GM06990 (cell line): ENCODE measurements at places on chromosomes 7 and 10.
A peak's percentile ranks its signal among the peaks of the same experiment; 100 is the strongest.

- peak; percentile 33 for DNase-seq
Observed at GRCh38 chr10:123995461-123996131, 97.8 kb downstream of the CHST15 start.

- no peak for DNase-seq
Observed at GRCh38 chr10:58996063-58996462, 180.4 kb upstream of the PHYHIPL start.

- DNase-seq = no peak
Observed at GRCh38 chr10:132098539-132099388, 33.0 kb downstream of the JAKMIP3 start.

DNA sequence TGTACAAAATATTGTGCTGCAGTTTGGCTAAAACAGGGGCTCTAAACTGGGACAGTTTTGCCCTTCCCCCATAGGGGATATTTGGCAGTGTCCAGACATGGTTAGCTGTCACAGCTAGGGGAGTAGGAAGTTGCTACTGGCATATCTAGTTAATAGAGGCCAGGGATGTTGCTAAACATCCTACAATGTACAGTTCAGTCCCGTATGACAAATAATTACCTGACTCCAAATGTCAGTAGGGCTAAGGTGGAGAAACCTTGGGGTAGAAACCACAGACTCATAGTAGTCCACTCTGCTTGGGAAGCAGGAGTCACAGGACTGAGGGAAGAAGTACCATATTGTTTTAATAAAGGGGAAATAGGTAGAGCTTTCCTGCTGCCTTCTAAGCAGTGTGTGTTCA lies 39.8 kb downstream of the WBP1L start:
- DNase-seq = no peak

DNA sequence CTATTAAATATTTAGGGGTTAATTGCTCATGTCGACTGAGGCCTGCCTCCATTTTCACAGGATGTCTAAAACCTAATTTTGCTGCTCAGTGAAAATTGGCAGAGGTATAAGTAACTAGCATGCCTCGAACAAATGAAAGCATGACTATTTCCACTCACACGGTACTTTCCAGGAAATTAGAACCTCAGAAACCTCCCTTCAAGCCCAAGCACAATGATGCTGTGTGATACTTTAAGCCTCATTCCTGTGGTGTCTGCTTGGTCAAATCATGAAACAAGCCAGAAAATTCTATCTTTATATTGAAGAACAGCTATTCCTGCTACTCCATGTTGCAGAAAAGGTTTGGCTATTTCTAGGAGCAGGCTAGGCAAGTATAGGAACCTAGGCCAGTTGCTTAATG lies 203.0 kb downstream of the SORCS3 start:
- no peak for DNase-seq

- no peak for DNase-seq
Observed at GRCh38 chr10:77380191-77380590, 257.4 kb downstream of the KCNMA1 start.
